Caco-2 (cell line): ENCODE measurements at places on chromosomes 13 and 19.

DNA sequence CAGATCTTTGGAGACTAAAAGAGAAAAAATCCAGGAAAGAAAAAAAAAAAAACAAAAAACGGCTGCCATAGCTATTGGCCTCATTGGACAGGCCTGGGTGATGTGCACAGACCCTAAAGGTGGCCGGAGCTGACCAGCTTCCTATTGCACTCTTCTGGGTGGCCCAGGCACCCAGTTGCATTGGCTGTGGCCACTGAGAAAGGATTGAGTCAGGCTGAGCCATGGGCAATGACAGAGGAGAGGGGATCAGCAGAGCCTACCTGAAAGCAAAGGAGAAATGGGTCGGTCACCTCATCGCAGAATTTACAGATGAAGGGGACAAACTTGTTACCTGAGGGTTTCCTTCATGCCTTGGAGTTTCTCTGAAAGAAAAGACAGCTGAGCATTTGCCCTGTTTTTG lies 17.3 kb downstream of the HMGB1 start:
- DNase-seq = no peak
- H3K4me3 ChIP-seq = no peak overlapping the region
- no peaks in the 10 kb centered on the region for H3K4me1 ChIP-seq
- H3K27me3 ChIP-seq = no peaks in the 10 kb centered on the region

GRCh38 chr13:41563341-41563983 lies 106.1 kb downstream of the RGCC start:
- no peak overlapping the region for H3K27ac ChIP-seq
- no peak for DNase-seq
- H3K27me3 ChIP-seq = no peaks in the 10 kb centered on the region
- peaks cover 10% of the 10 kb centered on the region for H3K4me1 ChIP-seq

GRCh38 chr13:30872276-30872594 lies 33.8 kb upstream of the MEDAG start:
- no peak overlapping the region for H3K27ac ChIP-seq
- H3K4me1 ChIP-seq = no peaks in the 10 kb centered on the region
- H3K36me3 ChIP-seq = no peaks in the 10 kb centered on the region
- no peaks in the 10 kb centered on the region for H3K27me3 ChIP-seq

GRCh38 chr19:20359933-20360720 lies 193.1 kb downstream of the ZNF486 start:
- H3K27ac ChIP-seq = no peak overlapping the region
- no peaks in the 10 kb centered on the region for H3K27me3 ChIP-seq
- no peaks in the 10 kb centered on the region for H3K4me1 ChIP-seq
- no peaks in the 10 kb centered on the region for H3K36me3 ChIP-seq
- no peak for DNase-seq

DNA sequence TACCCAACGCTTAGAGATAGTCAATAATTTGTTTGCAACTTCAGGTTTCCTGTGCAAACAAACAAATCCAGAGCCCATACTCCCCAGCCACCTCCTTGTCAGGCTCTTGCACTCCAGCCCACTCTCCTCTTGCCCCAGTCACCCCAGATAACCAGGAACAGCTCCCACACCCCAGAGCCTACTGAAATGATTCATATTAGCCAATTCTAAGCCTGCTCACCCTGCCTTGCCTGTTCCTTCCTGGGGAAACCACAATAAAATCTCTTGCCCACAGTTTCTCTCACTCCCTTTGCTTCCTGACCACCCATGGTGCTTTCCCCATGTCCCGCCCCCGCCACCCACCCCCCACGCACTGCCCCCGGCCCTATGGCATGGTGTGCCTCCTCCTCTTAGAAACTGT lies 3.8 kb upstream of the ACTL9 start:
- H3K4me3 ChIP-seq = no peak overlapping the region
- H3K27ac ChIP-seq = no peak overlapping the region
- DNase-seq = no peak
- no peaks in the 10 kb centered on the region for H3K36me3 ChIP-seq
- H3K27me3 ChIP-seq = no peaks in the 10 kb centered on the region

DNA sequence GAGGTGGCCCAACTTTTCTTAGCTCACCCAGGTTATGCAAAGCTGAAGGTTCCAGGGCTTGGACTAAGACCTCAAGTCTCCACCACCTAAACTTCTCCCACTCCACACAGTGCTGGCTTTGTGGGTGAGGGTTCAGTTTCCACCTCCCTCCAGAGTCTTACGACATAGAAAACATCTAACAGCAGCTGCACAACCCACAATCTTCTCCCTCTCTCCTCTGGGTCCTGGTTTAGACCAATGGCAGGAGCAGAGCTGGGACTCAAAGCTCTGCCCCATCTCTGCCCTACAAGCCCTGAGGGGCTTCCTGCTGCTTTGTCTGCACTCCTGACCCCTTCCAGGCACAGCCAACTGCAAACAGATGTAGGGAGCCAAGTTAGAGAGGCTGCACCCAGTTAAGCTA lies 16.0 kb downstream of the IRGC start:
- peaks cover 3% of the 10 kb centered on the region for H3K36me3 ChIP-seq
- no peak overlapping the region for H3K27ac ChIP-seq
- H3K4me3 ChIP-seq = no peak overlapping the region
- no peak for DNase-seq

- H3K27ac ChIP-seq = no peak overlapping the region
- no peaks in the 10 kb centered on the region for H3K27me3 ChIP-seq
- no peak for DNase-seq
- H3K4me3 ChIP-seq = no peak overlapping the region
Measured at GRCh38 chr13:56187331-56187730, 953.4 kb upstream of the PRR20A start.

- 0 out of 2 replicates have a peak, but pooled peaks cover 6% of the 10 kb centered on the region for H3K4me1 ChIP-seq
- no peak overlapping the region for H3K27ac ChIP-seq
Measured at GRCh38 chr13:110471833-110472162, 89.7 kb downstream of the RAB20 start.

DNA sequence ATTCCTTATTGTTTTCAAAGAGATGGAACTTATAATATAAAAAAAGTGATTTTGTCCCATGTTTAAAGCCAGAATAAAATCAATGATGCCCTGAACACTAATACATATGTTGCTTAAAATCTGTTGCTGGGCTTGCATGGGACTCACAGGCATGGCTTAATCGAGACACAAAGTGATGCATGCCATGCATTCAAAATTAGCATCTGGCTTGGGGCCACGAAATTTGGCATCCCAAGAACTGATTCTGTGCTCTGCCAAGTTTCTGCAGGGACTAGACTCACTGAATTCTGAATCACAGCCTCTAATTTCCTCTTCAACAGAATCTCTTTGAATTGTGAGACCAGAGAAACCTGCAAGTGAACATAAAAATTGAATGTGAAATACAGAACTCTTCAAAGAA lies 109.2 kb downstream of the PCDH17 start:
- H3K4me3 ChIP-seq = no peak overlapping the region
- no peak for DNase-seq
- no peaks in the 10 kb centered on the region for H3K4me1 ChIP-seq
- H3K36me3 ChIP-seq = no peaks in the 10 kb centered on the region
- no peaks in the 10 kb centered on the region for H3K27me3 ChIP-seq

GRCh38 chr19:50244695-50245094 lies 41.3 kb downstream of the MYH14 start:
- DNase-seq = no peak
- H3K4me1 ChIP-seq = peaks cover 8% of the 10 kb centered on the region; the same call in 1 of the 2 replicates
- H3K4me3 ChIP-seq = no peak overlapping the region
- H3K27ac ChIP-seq = no peak overlapping the region
- peaks cover 8% of the 10 kb centered on the region for H3K36me3 ChIP-seq
